ENCODE measurements at places on chromosomes 3 and 15.

DNA sequence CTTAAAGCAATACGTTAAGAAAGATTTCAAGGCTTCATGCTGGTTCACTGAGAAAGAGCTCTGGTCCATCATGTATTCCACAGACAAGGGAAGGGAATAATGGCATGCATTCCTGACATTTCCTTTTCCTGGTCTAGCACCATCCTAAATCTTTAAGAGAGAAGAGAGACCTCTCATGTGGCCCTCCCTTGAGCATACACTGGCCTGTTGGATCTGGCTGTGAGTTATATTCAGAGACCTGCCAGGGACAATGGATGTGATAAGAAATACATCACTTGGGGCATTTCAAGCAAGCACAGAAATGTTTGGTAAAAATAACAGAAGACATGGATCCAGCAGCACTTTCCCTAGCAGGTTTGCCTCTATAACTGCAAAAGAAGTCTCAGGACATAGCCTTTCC, 507.8 kb downstream of the NLGN1 start:
- DNase-seq = no peak

DNA sequence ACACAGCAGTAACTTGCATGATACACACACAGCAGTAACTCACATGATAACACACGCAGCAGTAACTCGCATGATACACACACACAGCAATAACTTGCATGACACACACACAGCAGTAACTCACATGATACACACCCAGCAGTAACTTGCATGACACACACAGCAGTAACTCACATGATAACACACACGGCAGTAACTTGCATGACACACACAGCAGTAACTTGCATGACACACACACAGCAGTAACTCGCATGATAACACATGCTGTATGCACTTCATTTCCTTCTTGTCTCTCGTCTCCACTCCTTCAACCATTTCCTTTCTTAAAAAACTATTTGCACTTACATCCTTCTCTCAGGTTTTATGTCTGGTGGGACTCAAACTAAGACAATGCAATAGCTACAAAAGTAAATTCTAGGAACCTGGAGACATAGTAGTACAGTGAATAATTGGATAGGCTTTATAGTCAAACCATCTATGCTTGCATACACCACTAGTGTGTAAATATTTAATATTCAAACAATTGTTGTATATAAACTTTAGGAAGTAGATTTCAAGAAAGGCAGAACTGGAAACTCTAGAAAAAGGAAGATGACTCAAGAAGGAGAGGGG, 130.8 kb downstream of the UACA start:
- no peak for DNase-seq

DNA sequence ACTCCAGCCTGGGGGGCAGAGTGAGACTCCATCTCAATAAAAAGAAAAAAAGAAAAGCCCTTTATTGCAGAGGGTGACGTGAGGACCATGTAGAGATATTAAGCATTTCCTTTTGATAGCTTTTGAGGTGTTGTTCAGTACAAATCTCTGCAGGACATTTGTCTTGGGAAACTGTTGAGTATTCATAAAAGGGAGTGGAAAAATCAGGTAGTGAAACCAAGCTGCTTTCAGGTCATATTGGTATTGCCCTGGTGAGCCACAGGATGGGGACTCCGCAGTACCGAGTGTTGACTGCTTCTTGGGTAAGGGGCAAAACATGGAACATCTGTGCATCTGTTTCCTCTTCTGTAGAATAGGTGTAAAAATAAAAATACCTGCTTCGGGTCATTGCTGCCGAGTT, 9.9 kb downstream of the ITPR1 start:
- DNase-seq = no peak

- no peak for DNase-seq
Measured at GRCh38 chr3:150363420-150363819, 44.7 kb upstream of the TSC22D2 start.

DNA sequence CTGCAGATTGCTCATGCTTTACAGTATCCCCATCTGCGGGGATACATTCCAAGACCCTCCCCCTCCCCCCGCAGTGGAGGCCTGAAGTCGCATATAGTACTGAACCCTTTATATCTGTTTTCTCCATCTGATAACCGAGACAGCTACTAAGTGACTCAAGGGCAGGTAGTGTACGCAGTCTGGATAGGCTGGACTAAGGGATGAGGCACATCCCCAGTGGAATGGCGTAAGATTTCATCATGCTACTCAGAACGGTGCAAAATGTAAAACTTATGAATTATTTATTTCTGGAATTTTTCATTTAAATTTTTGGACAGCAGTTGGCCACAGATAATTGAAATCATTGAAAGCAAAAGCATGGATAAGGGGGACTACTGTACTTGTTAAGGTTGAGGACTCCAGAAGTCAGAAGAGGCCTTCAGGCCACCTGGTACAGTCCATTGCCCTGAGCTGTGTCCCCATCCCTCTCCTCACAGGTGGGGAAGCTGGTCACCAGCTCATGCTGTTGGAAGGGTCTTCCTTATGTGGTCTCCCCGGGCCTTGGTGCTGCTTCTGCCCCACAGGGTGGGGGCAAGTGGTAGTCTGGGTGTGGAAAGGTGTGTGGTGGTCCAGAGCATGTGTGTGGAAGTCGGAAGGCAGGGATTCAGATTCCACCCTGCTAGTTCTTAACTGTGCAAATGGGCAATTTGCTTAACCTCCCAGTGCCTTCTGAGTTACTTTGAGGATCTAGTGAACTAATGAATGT, 72.0 kb downstream of the HCN4 start:
- DNase-seq = no peak

DNA sequence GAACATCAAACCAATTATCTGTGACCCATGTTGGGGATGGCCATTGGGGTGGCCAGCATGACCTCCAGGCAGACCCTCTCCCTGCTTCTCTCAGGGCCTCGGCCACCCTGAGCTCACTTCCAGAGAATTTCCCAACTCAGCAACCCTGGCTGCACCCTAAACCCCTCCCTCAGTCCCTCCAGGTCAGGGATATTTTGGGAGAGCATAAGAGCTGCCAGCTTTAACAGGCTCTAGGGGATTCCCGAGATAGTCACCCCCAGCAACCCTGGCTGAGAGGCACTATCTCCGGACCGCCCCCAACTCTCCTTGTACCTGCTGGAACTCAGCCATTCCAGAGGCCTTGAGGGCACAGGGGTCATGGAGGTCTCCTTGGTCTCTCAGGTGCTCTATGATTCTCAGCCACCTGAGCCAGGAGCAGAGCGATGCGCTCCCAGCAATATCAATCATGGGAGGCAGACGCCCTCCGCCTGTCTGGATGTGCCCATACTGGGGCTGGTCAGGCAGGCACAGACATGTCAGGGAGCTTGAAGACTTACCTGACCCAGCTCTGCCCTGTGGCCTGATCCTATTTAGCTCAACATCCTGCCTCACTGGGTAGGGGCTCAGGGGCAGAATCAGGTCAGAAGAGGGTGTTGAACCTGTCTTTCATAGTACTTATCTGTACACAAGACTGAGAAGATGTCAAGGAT, 34.9 kb upstream of the CILP start:
- no peak for DNase-seq

GRCh38 chr3:128379367-128380160, 87.1 kb downstream of the DNAJB8 start:
- DNase-seq = no peak

DNA sequence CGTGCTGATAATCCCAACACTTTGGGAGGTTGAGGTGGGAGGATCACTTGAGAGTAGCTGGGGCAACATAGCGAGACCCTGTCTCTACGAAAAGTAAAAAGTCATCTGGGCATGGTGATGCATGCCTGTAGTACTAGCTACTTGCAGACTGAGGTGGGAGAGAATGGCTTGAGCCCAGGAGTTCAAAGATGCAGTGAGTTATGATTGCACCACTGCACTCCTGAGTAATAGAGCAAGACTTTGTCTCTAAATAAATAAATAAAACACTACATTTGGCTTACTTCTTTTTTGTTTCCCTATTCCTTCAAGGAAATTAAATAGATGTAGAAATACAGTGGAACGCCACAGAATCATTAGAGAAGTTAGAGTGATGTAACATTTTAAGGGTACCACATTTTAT, 20.1 kb upstream of the LDHAL6B start:
- no peak for DNase-seq

DNA sequence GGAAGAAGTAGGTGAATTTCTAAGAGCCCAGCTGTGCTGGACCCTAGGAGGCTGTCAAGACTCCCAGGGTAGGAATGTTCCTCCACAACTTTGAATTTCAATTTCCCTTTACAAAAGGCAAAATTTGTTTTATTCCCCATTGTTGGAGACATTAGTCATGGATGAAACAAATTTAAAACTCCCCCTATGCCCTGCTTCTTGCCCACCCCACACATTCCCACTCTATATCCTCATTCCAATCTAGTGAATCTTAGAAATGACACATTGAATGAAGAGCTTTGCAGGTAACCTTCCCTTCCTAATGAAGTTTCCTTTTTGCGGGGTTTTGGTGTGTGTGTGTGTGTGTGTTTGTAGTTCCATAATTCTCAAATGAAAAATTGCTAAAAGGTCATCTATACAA, 72.6 kb downstream of the CCNL1 start:
- no peak for DNase-seq

DNA sequence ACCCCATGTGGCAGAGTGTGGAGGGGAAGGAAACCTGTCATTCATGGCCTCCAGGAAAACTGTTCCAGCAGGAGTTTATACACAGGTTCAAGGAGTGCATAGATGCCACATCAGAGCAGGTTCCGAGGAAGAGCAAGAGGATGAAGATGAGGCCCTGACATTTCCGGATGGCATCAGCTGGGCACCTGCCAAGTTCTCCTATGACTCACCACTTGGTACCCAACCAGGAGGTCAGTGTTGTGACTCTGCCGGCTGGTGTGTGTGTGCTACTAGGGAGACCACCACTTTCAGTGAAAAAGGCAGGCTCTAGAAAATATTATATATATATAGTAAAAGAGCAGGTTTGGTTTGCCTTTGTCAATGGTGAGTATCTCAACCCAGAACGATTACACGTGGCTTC, 69.3 kb downstream of the NTRK3 start:
- no peak for DNase-seq

DNA sequence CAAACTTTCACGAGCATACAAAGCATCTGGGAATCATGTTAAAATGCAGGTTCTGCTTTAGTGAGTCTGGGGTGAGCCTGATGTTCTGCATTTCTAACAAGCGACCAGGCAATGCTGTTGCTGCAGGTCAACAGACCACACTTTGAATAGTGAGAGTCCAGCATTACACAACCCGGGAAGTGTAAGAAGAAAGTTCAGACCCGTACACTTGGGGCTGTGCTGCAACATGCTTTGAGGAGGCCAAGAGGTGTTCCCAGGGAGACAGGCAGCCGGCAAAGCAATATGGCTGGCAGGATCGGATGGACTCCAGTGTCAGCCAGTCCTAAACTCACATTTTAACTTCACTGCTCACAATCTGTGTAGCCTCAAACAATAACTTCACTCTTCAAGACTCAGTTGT, 134.2 kb downstream of the LIPC start:
- no peak for DNase-seq

GRCh38 chr3:41751597-41751996, 210.3 kb downstream of the ULK4 start:
- DNase-seq = no peak

- DNase-seq = no peak
Measured at GRCh38 chr15:54462511-54462913, 484.3 kb downstream of the UNC13C start.

GRCh38 chr3:150130404-150131100, 159.9 kb upstream of the PFN2 start:
- DNase-seq = no peak

- no peak for DNase-seq
Measured at GRCh38 chr15:69876064-69876940, 221.4 kb downstream of the TLE3 start.

- no peak for DNase-seq
Measured at GRCh38 chr3:173266441-173266840, 125.4 kb upstream of the SPATA16 start.

DNA sequence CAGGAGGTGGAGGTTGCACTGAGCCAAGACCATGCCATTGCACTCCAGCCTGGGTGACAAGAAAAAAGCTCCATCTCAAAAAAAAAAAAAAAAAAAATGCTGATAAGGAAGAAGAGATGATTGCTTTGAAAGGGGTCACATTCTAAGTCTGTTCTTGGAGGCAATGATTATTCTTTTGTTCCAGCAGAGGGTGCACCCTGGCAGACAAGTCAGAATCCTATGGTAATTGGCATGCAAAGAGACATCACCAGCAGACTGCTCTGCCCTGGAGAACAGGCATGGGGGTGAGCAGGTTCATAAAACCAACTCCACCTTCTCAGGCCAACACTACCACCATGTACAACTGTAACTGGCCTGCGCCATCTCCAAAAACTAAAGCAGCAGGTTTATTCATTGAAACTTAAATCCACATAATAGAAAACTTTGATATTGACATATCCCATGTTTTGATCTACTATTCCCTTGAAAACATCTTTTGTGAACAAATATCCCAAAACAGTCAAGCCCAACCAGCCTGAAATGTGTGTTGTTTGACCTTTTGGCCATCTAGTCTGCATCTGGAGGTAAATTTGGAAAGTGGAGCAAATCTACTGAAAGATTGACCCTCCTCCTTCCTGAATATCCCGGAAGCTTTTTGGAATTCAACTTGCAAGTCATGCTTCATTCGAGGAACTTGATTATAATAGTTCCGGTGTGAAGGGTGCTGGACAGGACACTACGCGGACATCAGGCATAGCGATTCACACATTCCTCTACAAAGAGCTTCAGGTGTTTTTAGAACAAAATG, 100.3 kb downstream of the MECOM start:
- DNase-seq = no peak

- no peak for DNase-seq
Measured at GRCh38 chr3:181727341-181728032, 15.8 kb downstream of the SOX2 start.

GRCh38 chr3:188752850-188753249, 418.9 kb upstream of the TPRG1 start:
- no peak for DNase-seq

DNA sequence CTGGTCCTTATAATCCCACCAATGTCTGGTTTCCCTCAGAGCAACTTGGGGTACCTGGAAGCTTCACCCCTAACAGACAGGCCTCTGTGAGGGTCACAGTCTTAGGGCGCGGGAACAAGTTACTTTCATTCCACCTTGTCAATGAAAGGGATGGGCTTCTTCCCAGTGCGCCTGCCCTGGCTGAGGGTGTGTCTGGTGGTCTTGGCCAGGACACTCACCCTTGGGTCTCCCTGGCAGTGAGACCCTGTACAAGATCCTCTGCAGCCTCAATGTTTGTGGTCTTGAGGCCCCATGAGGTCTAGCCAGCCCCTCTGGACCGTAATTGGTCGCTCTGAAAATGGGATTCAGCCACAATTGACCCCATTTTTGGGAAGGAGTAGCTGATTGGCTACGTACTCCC, 40.2 kb downstream of the SMAD6 start:
- DNase-seq = no peak

GRCh38 chr3:118244761-118245160, 789.9 kb downstream of the IGSF11 start:
- DNase-seq = no peak

- no peak for DNase-seq
Measured at GRCh38 chr3:197376020-197376419, 77.6 kb upstream of the DLG1 start.

GRCh38 chr3:24336101-24336500, 158.5 kb downstream of the THRB start:
- no peak for DNase-seq

GRCh38 chr15:59941612-59942011, 62.5 kb upstream of the FOXB1 start:
- DNase-seq = no peak

GRCh38 chr3:27578032-27578431, 93.8 kb upstream of the SLC4A7 start:
- DNase-seq = no peak

GRCh38 chr15:73387507-73388255, 18.9 kb upstream of the HCN4 start:
- peak; percentile 30 for DNase-seq

All from NCI-H2171 treated with DMSO at 0.1 percent for 48 hours (cell line).